Stimulated activated CD8-positive, alpha-beta memory T cell treated with anti-CD3 and anti-CD28 coated beads, Interleukin-4, amount 100 ng/mL, for 24 hours (primary cell): ENCODE measurements at places on chromosomes 12 and 14.

- no peak for DNase-seq
Measured at GRCh38 chr12:106359646-106360399, 2.3 kb downstream of the POLR3B start.

GRCh38 chr14:59461891-59462290 is 3.3 kb downstream of the GPR135 start:
- no peak for DNase-seq

DNA sequence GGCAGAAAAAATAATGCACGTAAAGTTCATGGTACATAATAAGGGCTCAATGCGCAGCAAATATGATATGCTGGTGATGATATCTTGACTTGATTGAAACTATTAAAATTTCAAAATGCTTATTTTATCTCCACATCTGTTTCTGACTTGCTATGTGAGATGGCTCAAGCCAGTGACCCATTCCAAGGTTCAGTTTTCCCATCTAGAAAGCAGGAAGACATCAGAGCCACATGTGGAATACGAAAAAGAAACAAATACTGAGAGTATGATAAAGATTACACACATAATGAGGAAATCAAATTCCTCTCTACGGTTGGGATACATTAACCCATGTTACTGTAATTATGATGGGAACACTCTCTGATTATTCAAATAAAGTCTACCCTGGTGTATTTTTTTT is 24.0 kb upstream of the TSPAN11 start:
- no peak for DNase-seq

- DNase-seq: no peak
Measured at GRCh38 chr12:98146043-98146442, 369.3 kb upstream of the TMPO start.

DNA sequence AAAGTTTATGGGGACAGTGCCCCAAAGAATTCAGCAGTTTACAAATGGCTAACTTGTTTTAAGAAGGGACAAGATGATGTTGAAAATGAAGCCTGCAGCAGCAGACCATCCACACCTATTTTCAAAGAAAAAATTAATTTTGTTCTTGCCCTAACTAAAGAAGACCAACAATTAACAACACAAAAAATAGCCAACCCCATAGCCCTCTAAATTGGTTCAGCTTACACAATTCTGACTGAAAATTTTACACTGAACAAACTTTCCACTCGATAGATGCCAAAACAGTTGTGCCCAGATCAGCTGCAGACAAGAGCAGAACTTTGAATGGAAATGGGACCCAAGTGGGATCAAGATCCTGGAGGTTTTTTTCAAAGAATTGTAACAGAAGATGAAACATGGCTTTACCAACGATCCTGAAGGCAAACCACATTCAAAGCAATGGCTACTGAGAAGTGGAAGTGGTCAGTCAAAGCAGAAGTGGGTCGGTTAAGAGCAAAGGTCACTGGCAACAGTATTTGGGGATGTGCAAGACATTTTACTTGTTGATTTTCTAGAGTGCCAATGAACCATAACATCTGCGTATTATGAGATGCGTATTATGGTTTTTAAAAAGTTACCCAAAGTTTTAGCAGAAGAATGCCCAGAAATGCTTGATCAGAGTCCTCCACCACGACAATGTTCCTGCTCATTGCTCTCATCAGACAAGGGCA is 30.0 kb downstream of the SLC39A9 start:
- DNase-seq: no peak

GRCh38 chr12:129564768-129565167 is 339.1 kb downstream of the TMEM132D start:
- DNase-seq: no peak

- no peak for DNase-seq
Measured at GRCh38 chr14:37650356-37651037, 55.1 kb downstream of the TTC6 start.

DNA sequence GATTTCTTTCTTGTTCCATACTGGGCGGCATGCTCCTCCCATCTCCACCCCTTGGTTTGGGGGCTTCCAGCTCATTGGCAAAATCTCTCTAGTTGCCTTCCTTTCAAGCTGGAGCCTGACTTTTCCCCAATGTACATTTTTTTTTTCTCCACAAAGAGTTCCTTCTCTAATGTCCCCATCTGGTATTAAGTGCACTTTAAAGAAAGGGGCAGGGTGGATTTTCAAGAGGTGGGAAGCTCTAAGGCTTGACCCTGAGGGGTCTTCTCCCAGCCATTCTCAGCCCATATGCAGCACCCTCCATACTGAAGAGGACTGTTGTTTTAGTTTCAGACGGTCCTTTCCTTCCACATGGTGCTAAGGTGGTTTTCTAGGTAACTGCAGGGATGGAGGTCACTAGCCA is 5.8 kb upstream of the PIP4K2C start:
- DNase-seq: no peak

DNA sequence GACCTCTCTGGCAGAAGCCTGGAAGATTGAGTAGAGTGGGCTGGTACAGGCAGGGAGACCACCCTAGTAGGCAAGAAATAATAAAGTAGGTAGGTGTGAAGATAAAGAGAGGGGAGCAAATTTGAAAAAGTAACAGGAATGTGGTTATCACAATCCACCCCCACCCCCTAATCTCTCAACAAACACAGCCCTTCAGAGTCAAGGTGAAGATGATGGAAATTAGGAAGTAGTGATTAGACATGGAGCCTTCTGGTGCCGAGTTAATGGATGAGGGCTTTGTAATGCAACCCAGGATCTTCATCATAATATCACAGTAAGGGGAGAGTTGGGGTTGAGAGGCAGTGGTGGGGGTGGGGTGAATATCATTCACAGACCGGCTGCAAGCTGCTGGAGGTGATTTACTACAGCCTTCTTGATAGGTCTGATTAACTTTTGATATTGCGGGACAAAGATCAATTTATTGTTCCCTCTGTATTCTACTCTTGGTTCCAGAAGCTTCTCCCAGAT is 29.2 kb upstream of the CRY1 start:
- DNase-seq: no peak

GRCh38 chr14:101318271-101318670 is 243.0 kb upstream of the DIO3 start:
- no peak for DNase-seq
